ENCODE measurements at places on chromosomes 13 and 19.

DNA sequence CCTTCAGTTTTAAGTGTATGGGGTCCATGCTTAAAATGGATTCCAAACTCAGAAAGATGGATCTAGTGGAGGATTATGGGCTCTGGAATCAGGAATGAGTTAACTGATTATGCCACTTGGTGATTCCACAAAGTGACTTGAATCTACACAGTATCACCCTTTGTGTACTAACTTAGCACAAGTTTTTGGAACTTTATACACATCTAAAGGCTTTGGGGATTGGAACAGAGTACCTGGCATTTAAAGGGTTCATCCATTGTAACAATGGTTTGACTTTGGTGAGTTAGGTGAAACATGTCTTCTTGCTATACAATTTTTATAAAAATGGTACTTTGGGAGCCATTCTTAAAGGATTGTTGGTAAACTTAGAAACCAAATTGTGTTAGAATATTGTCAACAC, 1.1 kb downstream of the RPL21 start:
- DNase-seq = no peak

GRCh38 chr19:49758292-49758691, 4.8 kb downstream of the TSKS start:
- DNase-seq = peak; percentile 85

- peak; percentile 35 for DNase-seq
Observed at GRCh38 chr13:32225481-32225931, 89.7 kb downstream of the ZAR1L start.

- DNase-seq = no peak
Observed at GRCh38 chr19:40178756-40179155, 12.5 kb upstream of the MAP3K10 start.

GRCh38 chr13:79405501-79405830, 589 bp downstream of the RBM26 start:
- DNase-seq = no peak

- no peak for DNase-seq
Observed at GRCh38 chr13:26219726-26220125, 2.4 kb downstream of the RNF6 start.

- DNase-seq = peak; percentile 98
Observed at GRCh38 chr13:50124536-50125303, 109.5 kb downstream of the KCNRG start.

DNA sequence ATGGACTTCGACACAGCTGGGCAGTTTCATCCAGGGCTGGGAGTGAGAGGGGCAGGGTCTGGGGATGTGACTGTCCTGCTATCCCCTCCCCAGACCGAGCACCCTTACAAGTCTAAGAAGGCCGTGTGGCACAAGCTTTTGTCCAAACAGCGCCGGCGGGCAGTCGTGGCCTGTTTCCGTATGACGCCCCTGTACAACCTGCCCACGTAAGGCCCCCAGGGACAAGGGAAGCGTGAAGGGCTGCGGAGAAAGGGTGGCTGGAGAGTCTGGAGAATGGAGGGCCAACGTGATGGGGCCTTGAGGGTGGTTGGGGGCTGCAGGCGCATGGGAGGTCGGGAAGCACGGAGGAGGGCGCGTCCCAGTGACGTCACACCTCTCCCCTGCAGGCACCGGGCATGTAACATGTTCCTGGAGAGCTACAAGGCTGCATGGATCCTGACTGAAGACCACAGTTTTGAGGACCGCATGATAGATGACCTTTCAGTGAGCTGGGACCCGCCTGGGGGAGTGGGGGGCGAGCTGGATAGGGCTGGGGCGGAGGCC, 89.5 kb downstream of the MAP4K1 start:
- no peak for DNase-seq

- DNase-seq = no peak
Observed at GRCh38 chr13:102275969-102276368, 125.9 kb downstream of the FGF14 start.

DNA sequence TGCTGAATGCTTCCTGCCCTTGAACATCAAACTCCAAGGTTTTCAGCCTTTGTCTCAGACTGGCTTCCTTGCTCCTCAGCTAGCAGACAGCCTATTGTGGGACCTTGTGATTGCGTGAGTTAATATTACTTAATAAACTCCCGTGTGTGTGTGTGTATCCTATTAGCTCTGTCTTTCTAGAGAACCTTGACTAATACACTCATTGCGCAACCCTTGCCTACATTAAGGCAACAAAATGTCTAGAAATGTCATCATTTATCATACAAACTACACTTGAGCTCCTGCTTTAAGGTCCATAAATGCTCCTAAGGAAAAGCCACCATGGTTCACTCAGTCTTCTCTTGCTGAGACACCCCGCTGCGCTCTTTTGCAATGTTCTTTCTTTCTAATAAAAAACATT, 2861.0 kb downstream of the PCDH9 start:
- DNase-seq = no peak

GRCh38 chr13:75440100-75440499, 41.9 kb downstream of the TBC1D4 start:
- no peak for DNase-seq

- DNase-seq = no peak
Observed at GRCh38 chr13:99905224-99905623, 66.3 kb downstream of the ZIC5 start.

GRCh38 chr13:79678100-79678499, 197.1 kb downstream of the NDFIP2 start:
- no peak for DNase-seq

- DNase-seq = no peak
Observed at GRCh38 chr13:99798756-99799155, 172.8 kb downstream of the ZIC5 start.

DNA sequence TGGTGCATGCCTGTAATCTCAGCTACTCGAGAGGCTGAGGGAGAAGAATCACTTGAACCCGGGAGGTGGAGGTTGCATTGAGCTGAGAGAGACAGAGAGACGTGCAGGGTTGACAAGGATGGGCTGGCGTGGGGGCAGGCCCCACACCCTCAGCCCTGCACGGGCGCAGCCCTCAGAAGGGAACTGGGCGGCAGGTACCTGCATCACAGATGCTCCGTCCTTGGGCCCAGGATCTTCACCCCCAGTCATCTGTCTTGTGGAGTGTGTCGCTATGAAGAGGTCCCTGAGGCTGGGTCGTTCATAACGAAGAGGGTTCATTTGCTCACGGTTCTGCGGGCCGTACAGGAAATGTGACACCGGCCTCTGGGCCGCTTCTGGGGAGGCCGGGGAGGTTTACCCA, 20.3 kb downstream of the C2CD4C start:
- DNase-seq = no peak

- no peak for DNase-seq
Observed at GRCh38 chr19:48297975-48298374, 27.4 kb upstream of the EMP3 start.

- no peak for DNase-seq
Observed at GRCh38 chr13:51523082-51523518, 61.2 kb upstream of the WDFY2 start.

GRCh38 chr13:30735872-30736175, 481 bp downstream of the ALOX5AP start:
- no peak for DNase-seq

- no peak for DNase-seq
Observed at GRCh38 chr13:34627509-34628208, 314.4 kb upstream of the NBEA start.

- DNase-seq = no peak
Observed at GRCh38 chr19:1787116-1787515, 25.0 kb downstream of the ATP8B3 start.

DNA sequence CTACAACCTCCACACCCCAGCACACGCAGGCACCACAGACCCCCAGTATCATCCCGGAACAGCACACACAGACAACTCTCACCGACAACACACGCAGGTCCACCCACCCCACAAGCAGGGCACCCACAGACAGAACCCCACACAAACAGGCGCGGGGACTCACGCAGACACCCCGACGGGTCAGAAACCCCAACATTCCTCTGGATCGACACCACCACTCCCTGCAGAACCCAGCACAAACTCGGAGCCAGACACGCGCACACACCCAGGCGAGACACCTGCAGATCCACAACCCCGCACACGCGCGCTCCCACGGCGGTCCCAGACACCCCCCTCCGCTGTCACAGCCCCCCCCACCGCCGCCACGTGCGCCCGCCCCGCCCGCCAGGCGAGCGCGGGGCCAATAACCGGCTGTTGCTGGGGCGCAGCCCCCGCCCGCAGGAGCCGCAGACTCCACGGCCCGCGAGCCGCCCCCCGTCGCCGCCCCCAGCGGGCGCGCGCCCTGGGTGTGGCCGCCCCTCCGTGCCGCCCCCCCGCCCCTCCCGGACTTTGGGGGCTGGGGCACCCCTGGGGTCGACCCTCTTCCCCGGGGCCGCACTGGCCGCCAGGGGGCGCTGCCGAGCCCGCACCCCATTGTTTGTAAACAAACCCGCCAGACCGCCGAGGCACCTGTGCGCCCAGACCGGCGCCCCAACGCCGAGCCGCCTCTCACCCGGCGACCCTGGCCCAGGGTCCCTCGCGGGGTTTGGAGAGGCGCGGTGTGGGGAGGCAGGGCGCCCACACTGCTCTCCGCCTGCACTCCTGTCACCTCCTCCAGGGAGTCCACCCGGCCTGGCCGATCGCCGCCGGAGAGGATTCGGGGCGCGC, 712 bp downstream of the BBC3 start:
- DNase-seq = peak; percentile 65

GRCh38 chr13:106532111-106532929, 3.1 kb downstream of the EFNB2 start:
- no peak for DNase-seq

- no peak for DNase-seq
Observed at GRCh38 chr13:108527844-108528243, 101.6 kb upstream of the MYO16 start.

DNA sequence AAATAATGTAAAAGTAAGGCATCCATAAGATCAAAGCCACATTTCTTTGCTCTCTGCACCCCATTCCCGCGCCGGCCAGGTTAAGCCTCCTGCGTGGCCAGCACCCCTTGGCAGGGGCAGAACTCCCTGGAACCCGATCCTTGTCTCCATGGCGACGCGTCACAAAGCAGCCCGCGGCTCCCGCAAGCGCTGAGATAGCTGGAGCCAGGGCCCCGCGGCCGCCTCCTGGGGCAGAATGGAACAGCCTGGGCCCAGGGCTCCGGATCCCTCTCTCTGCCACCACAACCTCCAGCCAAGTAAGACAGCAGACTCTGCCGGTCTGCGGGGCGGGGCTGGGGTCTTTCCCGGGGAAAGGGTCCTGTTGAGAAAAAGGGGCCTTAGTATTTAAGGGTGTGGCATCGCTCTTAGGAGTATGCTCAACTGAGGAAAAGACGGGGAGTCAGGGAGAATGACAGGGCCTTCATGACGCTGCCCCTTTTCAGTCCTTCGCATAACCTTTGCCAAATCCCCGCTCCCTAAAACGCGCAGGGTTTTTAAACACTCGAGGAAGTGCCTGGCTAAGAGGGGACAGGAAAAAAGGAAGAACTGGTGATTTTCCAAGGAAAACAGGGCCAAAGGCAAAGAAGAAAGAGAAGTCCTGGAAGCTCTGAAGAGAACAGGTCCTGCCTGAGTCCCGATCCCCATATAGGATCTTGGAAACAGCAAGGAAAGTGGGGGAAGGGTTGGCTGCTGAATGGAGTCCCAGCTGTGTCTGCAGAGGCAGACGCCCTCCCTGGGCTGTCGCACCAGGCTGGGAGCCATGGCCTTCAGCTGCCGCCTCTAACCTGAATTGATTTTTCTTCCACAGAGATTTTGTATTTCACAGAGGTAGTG, at the start of gene TEX26:
Gene TEX26 (plus strand): TSS at position 176 of the 873 bp plus-strand sequence. CDS start 60 bp downstream, at position 236.
- no peak for DNase-seq

GRCh38 chr13:47835470-47836228, 165.4 kb downstream of the SUCLA2 start:
- no peak for DNase-seq

GRCh38 chr13:36872621-36873020, 47.4 kb downstream of the SMAD9 start:
- DNase-seq = no peak

Data from hepatic stellate cell (primary cell).